ENCODE measurements at places on chromosomes 2 and 18.

GRCh38 chr2:131127076-131127475 is 21.9 kb downstream of the PLEKHB2 start:
- no peak for DNase-seq

- DNase-seq: no peak
These were observed 71.9 kb upstream of the SLC16A14 start for GRCh38 chr2:230140667-230141066.

DNA sequence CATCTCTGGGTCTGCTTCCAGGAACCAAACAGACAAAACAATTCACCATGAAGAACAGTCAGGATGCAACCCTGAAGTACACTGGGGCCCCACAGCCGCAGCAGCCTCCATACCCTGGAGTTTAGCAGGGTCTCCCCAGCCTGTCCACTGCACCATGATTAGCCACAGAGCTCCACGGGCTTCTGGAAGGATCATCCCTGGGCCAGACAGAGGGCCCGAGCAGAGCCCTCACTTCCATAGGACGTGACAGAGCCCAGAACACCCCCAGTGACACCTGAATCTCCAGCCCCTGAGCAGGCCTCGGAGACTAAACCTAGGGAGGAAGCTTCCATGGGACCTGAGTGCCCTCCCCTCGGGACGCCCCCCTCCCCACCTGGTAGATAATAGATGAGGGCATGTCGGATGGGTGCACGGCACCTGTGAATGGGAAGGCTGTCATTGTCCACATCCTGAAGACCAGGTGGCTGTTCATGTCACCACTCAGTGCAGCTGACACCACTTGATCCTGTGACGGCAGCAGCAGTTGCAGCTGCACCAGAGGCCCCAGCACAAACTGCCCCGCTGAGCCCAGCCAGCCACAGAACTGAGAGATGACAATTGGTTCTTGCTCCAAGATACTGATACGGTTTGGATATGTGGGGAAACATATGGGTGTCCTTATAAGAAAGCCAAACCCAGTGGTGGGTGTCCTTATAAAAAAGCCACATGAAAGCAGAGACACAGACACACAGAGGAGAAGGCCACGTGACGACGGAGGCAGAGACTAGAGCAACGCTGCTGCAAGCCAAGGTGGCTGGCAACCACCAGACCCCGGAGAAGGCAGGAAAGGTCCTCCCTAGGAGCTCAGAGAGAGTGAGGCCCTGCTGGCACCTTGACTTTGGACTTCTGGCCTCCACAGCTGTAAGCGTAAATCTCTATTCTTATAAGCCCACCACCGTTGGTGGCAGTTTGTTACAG is 23.2 kb downstream of the KIF1A start:
- DNase-seq: no peak

DNA sequence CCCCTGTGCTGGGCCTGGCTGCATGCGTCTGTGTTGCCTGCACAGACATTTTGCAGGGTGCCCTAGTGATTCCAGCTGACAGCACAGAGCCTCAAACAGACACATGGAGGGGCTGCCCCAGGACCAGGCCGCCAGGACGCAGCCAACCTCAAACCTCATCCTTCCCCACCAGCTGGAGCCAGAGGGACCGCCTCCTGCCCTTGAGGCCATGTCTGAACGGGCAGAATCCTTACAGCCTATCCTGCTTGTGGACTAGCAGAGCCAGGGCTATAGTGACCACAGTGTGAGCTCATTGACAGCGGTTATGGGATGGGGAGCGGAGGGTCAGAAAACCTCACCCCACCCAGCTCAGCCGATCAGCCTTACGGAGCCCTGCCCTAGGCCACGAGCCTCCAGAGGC is 22.4 kb downstream of the ODC1 start:
- no peak for DNase-seq

DNA sequence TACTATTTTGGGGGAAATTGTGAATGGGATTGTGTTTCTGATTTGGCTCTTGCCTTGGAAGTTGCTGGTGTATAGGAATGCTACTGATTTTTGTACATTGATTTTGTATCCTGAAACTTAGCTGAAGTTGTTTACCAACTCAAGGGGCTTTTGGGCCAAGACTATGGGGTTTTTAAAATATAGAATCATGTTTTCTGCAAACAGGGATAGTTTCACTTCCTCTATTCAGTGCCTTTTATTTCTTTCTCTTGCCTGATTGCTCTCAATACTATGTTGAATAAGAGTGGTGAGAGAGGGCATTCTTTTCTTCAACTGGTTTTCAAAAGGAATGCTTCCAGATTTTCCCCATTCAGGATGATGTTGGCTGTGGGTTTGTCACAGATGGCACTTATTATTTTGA is 1383.8 kb upstream of the ACVR2A start:
- DNase-seq: no peak

DNA sequence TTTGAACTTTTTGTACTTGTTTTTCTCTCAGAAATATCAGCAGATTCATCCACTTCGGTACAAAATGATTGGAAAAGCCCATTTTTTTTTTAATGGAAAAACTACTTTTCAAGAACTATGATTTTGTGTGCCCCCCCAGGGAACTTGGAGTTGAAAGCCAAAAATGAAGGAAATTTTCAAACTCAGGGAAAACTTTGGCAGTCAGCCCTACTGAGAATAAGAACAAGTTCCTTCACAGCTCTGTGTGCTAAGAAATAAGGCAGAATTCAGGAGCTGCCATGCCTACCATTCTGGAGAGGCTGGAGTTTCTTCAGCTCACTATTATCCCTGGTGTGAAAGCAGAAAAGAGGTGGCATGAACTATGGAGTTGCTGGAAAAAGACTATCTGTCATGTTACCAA is 226.0 kb upstream of the SLC35G4 start:
- DNase-seq: no peak

- peak; percentile 9 for DNase-seq
These were observed 364.5 kb upstream of the CDH2 start for GRCh38 chr18:28541276-28541930.

GRCh38 chr2:10576456-10576855 is 113.3 kb downstream of the NOL10 start:
- DNase-seq: no peak

- DNase-seq: no peak
These were observed 80.0 kb downstream of the ACAA2 start for GRCh38 chr18:49733321-49733720.

GRCh38 chr2:47203995-47204394 is 48.9 kb upstream of the STPG4 start:
- no peak for DNase-seq

DNA sequence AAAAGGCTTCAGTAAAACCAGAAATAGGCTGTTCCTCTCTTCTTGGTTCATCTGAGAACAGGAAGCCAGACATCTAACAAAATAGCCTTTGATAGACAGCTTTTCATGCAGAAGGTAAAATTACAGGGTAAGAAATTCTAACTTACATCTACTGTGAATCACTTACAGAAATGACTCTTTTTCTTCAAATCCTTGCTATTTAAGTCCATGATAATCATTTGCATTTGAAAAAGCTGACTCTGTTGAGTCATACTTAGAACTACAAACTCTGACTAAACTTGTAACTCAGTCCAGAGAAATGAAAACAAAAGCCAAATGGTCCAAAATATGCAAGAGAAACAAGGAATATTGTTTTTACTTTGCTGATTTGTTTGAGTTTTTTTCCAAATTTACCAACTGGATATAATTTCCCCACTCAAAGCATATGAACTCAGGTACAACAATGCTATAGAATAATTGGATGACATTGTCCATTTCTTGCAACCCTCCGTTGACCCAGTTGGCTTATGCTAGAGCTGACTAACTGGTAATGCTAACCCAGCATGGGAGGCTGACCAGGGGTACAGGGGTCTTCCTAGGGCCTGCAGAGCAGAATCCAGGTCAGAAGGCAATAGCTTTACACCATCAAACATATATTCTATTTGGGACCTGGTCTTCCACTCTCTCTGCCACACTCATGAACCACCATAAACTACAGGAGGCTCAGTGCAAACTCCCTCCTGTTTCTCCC is 18.8 kb upstream of the MREG start:
- DNase-seq: no peak

GRCh38 chr2:183244300-183244844 is 120.1 kb downstream of the NUP35 start:
- DNase-seq: no peak

DNA sequence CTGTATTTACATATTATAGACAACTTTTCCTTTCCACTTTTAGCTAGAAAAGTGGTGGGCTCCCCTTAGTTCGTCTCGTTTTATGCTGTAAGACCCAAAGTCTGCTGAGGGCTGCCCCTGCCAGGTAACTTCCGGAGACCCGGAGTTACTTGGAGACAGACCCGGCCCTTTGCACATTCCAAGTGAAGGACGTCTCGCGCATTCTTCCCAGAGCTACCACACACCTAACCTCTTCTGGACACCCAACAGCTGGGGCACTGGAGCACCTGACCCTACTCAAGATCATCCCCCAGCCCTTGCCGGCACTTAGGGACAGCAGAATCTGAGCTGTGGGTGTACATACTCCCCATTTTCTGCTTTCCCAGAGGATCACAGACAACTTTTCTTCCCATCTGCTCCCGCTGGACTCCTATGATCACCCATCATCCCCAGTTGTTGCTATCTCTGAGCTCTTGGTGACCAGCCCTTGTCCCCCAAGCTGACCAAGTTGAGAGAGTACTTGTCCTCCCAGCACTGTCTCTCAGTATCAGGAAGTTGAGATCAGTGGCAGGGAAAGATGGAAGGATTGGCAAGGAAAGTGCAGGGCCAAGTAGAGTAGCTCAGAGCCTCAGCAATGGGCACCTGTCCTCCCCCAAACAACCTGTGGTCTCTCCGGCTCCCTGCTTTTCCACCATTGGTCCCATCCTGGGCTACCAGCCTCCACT is 8.4 kb upstream of the SATB2 start:
- no peak for DNase-seq

Data from amygdala (tissue), 56 donors.